ENCODE measurements at places on chromosomes 3 and 15. TPM values are rescaled to one million over a fixed set of nuclear protein-coding genes. Genes with fewer than 3 reads are reported as not detected.

Gene C3orf70
- 8.2 TPM for polyA plus RNA-seq

Gene ISLR2
- polyA plus RNA-seq, result 0.54 TPM

Gene SLC4A7
- 24.9 TPM for polyA plus RNA-seq

Gene IL17RE
- 11.5 TPM for polyA plus RNA-seq

Gene MYRIP
- polyA plus RNA-seq, result 1.7 TPM

Gene ERC2
- 4.0 TPM for polyA plus RNA-seq

Gene STRA6
- polyA plus RNA-seq, result 27.3 TPM

Gene MORF4L1
- 791 TPM for polyA plus RNA-seq

Gene ARMC8
- polyA plus RNA-seq, result 55.9 TPM

Gene ACTR8
- 44.0 TPM for polyA plus RNA-seq

Gene P2RY1
- 2.9 TPM for polyA plus RNA-seq

- DNase-seq, result no peak
Observed at GRCh38 chr3:176971613-176972174, 225.6 kb downstream of the TBL1XR1 start.

GRCh38 chr3:47634996-47635395 is 56.3 kb upstream of the CSPG5 start:
- DNase-seq, result no peak

- no peak for DNase-seq
Observed at GRCh38 chr3:143351895-143352608, 232.5 kb downstream of the CHST2 start.

DNA sequence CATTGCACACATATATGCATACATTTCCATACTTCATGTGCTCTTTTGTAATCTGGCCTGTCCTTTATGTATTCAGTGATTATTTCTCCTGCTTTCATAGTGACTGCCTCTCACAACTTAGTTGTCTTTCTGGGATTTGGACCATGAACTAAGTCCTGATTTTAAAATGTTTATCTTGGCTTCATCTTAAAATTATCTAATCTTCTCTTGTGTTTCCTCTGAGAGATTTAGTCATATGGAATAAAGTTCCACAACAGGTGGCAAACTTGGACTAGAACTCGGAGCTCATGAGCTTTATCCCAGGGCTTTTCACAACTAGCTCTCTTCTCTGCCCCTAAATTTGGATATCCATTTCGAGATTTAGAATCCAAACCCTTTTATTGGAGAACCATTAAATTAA is 44.3 kb downstream of the U2SURP start:
- no peak for DNase-seq

- no peak for DNase-seq
Observed at GRCh38 chr15:96565266-96565665, 234.8 kb downstream of the NR2F2 start.

DNA sequence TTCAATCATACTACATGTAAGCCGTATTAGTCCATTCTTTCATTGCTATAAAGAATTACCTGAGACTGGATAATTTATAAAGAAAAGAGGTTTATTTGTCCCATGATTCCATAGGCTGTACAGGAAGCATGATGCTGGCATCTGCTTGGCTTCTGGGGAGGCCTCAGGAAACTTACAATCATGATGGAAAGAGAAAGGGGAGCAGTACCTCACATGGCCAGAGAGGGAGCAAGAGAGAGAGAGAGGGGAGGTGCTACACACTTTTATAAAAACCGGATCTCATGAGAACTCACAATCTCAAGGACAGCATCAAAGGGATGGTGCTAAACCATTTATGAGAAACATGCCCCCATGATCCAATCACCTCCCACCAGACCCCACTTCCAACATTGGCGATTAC is 14.3 kb upstream of the CLASP2 start:
- DNase-seq, result no peak

GRCh38 chr3:116000311-116000710 is 377.0 kb downstream of the GAP43 start:
- no peak for DNase-seq

DNA sequence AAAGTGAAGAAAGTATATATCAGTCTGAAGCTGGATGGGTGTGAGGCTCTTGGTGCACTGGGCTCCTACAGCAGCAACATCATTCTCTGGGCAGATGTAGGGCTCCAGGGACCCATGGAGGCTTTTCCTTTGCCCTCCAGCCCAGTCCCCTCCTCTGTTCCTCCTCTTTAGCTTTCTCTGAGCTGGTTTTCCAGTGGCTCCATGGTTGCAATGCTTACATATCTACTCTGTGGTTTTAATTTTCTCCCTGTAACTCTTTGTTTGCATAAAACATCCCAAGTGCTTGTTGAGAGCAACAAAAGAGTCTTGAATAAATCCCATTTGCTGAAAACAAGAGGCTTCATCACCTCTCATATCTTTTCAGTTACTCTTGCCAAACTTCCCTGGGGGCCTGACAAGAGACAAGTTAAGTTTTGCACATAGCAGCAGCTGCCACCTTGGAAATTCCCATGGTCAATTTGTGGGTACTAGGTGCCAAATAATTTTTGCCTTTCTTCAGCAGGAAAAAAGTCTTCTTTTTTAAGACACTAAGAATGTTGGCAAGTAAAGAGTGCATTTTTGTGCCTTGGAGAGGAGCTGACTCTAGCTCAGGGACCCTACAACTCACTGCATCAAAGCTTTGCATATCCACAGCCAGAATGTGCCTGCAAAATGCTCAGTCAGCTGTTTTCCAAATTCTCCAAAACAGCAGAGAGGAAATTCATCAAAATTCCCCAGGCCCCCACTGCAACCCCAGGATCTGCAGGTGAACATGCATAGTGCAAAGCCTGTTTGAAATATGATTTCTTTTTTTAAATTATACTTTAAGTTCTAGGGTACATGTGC is 41.9 kb downstream of the COLQ start:
- DNase-seq, result no peak

DNA sequence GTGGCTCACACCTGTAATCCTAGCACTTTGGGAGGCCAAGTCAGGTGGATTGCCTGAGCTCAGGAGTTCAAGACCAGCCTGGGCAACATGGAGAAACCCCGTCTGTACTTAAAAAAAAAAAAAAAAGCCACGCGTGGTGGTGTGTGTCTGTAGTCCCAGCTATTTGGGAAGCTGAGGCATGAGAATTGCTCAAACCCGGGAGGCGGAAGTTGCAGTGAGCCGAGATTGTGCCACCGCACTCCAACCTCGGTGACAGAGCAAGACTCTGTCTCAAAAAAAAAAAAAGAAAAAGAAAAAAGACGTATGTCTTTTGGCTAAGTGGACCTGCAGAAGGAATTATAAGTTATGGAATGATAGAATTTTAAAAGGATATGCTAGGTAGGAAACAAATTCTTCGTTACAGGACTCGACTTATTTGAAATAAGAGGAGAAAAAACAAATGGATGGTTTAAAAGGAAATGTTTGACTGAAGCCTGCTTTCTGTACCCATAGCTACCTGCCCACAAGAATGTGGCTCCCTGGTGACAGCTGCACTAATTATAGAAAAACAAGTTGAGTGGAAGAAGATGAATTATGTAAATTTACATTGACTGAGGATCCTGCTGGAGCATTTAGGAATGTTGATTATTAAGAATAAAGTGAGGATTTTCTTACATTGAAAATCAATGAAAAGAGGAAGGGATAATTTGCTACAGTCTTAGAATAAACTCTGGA is 36.0 kb upstream of the SKIL start:
- no peak for DNase-seq

GRCh38 chr3:85148036-85148435 is 189.2 kb downstream of the CADM2 start:
- DNase-seq, result no peak

GRCh38 chr3:31488475-31489017 is 44.2 kb upstream of the STT3B start:
- DNase-seq, result no peak

- no peak for DNase-seq
Observed at GRCh38 chr3:184604039-184604601, 42.5 kb downstream of the EPHB3 start.

GRCh38 chr15:92901072-92901761 is 1.1 kb downstream of the CHD2 start:
- no peak for DNase-seq

DNA sequence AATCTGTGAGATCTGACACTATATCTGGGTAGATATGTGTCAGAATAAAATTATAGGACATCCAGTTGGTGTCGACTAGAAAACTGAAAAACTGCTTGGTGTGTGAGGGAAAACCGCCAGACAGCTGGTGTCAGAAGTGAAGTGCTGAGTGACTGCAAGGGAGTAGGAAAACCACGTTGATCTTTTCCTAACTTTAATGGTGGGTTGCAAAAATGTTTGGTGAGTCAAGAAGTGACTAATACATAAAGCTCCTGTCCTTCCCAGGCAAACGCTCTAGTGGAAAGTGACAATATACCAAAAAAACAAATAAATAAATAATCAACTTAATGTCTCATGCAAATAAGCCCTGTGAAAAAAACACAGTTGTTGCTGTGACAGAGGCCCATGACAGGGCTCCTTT is 7.3 kb upstream of the CD96 start:
- DNase-seq, result no peak

Measured in right renal cortex interstitium (tissue), 3 donors.